CD4-positive, alpha-beta memory T cell (primary cell): ENCODE measurements at places on chromosomes 7 and 10. TPM values are rescaled to one million over a fixed set of nuclear protein-coding genes. Genes with fewer than 3 reads are reported as not detected.
A peak's percentile ranks its signal among the peaks of the same experiment; 100 is the strongest.

Gene SEMA3D
- total RNA-seq: not detected

Gene UCMA
- not detected for total RNA-seq

Gene GCK
- total RNA-seq: not detected

Gene SFTPA2
- total RNA-seq: not detected

Gene NPFFR1
- not detected for total RNA-seq

Gene HOXA1
- total RNA-seq: 0.75 TPM

Gene GATA3
- 61.9 TPM for total RNA-seq

Gene RELN
- total RNA-seq: not detected

DNA sequence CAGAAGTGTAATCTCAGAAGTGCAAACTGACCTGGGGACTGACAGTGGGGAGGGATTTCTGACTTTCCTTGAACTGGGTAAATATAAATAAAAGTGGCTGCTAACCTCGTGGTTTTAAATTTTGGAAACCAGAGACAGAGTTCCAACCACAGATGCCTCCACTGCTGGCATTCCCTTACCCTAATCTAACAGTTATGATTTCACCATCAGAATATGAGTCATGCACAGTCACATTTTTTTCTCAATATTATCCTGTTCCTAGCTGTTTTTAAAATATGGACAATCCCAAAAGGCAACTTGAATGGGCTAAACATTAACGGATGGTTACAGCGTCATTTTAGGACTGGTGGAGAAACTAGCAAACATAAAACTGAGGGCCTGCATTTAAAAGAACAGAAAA is 264.3 kb upstream of the INHBA start:
- H3K27me3 ChIP-seq: no peaks in the 10 kb centered on the region
- H3K4me1 ChIP-seq: no peaks in the 10 kb centered on the region
- DNase-seq: no peak

- H3K36me3 ChIP-seq: no peaks in the 10 kb centered on the region
- no peaks in the 10 kb centered on the region for H3K4me1 ChIP-seq
- DNase-seq: no peak
- H3K27ac ChIP-seq: no peak within 1 kb of the TSS
- peaks cover 6% of the 10 kb centered on the region for H3K27me3 ChIP-seq
These were observed at the start of gene TMEM229A for GRCh38 chr7:124032369-124033094. TMEM229A (minus strand) TSS chr7:124033067; CDS start chr7:124033003, 64 bp downstream.

DNA sequence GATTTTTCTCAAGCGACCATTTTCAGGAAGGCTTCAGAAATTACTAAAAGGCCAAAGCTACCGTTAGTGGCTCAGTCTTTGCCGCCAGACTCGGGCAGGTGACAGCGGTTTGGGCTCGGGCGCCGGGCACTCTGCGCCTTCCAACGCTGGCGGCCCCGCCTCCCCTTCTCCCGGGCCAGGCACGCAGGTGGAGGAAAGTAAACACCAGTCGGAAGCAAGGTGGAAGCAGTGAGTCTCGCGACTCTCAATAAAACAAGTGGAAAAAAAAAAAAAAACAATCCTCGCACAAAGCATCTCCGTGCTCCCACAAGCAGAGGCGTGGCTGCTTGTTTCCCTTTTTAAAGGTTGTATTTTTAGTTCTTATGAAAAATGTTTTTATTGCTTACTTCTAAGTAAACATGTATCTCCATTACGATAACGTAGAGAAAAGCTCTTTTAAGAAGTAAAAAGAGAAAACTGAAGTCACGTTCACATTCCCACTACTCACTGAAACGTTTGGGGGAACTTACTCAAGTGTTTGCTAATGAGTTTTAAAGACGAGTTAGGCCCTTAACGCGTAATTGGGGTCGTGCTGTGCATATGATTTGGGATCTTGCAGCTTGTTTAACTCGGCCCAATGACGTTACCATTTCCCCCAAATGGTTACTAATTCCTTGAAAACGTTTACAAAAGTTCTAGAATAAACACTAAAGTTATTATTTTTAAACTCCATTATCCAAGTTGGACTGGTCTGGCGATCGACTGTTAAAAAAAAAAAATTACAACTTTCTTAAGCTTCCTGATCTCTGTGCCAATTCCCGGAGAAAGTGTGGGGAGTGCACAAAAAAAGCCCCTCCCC is 864 bp downstream of the CDCA7L start:
- no peaks in the 10 kb centered on the region for H3K27me3 ChIP-seq
- DNase-seq: peak; percentile 9
- peaks cover 15% of the 10 kb centered on the region for H3K4me1 ChIP-seq
- no peak overlapping the region for H3K27ac ChIP-seq

- no peak overlapping the region for H3K27ac ChIP-seq
- DNase-seq: no peak
- H3K4me3 ChIP-seq: no peak overlapping the region
- H3K4me1 ChIP-seq: no peaks in the 10 kb centered on the region
- no peaks in the 10 kb centered on the region for H3K27me3 ChIP-seq
These were observed 23.8 kb downstream of the DHX32 start for GRCh38 chr10:125857185-125857760.

GRCh38 chr7:35714862-35715261 is 19.9 kb upstream of the HERPUD2 start:
- H3K27me3 ChIP-seq: no peaks in the 10 kb centered on the region
- no peak for DNase-seq

GRCh38 chr7:39621261-39621660 is 2.1 kb upstream of the RALA start:
- H3K27ac ChIP-seq: no peak overlapping the region
- H3K4me3 ChIP-seq: no peak overlapping the region
- peaks cover 35% of the 10 kb centered on the region for H3K4me1 ChIP-seq
- no peak for DNase-seq
- no peaks in the 10 kb centered on the region for H3K36me3 ChIP-seq

GRCh38 chr10:4111643-4112042 is 326.6 kb upstream of the KLF6 start:
- H3K27me3 ChIP-seq: no peaks in the 10 kb centered on the region
- no peaks in the 10 kb centered on the region for H3K36me3 ChIP-seq
- no peak overlapping the region for H3K4me3 ChIP-seq
- no peak overlapping the region for H3K27ac ChIP-seq

DNA sequence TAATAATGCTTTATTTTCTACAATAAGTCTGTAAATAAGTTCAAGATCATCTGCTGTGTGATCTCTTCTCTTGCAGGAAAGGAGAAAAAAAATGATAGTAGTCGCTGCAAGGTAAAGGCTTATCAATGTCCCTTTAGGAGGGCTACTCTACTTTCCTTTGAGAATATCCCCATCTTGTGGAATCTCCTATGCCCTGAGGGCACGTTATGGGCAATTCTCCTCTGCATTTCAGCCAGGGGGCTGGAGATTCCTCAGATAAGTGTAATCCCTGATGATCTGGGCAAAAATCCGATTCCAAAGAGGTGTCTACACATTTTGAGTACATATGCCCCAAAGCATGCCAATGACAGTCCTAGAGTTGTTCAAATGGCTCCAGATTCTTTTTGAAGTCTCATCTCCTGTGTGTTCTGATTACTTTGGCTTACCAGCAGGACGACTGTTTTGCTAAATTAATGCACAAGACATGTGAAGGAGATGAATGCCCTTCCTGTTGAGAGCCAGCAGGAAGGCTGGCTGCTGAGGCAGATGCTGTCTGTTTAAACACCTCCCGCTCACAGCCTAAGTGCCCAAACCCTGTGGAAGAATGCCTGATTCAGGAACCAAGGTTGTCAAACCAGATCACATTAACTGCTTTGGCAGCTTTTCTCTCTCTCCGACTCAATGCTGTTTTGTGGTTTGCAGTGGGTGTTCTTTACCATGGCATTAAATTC is 171.2 kb upstream of the COL1A2 start:
- DNase-seq: no peak
- H3K27ac ChIP-seq: no peak overlapping the region
- H3K36me3 ChIP-seq: no peaks in the 10 kb centered on the region
- no peaks in the 10 kb centered on the region for H3K4me1 ChIP-seq
- no peaks in the 10 kb centered on the region for H3K27me3 ChIP-seq

- no peak overlapping the region for H3K4me3 ChIP-seq
- H3K27me3 ChIP-seq: no peaks in the 10 kb centered on the region
- H3K36me3 ChIP-seq: no peaks in the 10 kb centered on the region
These were observed 290.2 kb upstream of the CDC14C start for GRCh38 chr7:48634116-48634632.

- no peaks in the 10 kb centered on the region for H3K4me1 ChIP-seq
- H3K27me3 ChIP-seq: no peaks in the 10 kb centered on the region
- H3K36me3 ChIP-seq: no peaks in the 10 kb centered on the region
- no peak overlapping the region for H3K4me3 ChIP-seq
These were observed 179.9 kb upstream of the MBL2 start for GRCh38 chr10:52952391-52953055.

DNA sequence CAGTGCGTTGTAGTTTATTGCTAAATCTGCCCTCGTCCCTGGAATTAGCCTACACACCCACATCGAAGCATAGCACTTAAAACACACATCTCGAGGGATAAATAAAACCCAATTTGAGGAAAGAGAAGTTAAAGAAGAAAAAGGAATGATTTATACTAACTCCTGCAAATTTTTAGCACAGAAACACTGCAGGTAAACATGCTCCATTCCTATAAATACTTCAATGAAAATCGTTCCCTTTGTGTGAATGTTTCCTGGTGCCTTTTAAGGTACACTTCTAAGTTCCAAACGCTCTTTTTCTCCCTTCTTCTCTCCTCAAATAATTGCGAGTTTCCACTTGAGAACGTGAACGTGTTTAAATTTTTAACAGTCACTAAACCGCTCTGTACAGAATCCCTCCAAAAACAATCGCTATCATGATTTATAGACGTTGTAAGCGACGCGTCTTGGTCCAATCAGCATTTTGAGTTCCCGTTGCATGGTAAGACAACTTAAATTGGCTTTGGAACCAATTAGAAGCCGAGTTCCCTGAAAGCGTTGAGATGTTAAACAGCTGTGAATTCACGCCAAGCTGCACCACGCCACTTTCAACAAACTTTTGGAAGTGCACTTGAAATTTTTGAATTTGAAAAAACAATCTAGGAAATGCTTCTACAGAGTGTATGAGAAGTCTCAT is 12.5 kb upstream of the EBLN1 start:
- no peaks in the 10 kb centered on the region for H3K27me3 ChIP-seq
- no peaks in the 10 kb centered on the region for H3K36me3 ChIP-seq
- H3K4me1 ChIP-seq: peaks cover 15% of the 10 kb centered on the region
- DNase-seq: peak; percentile 54
- peak overlapping the region; percentile 61 for H3K27ac ChIP-seq

- no peak overlapping the region for H3K4me3 ChIP-seq
- no peaks in the 10 kb centered on the region for H3K27me3 ChIP-seq
- H3K36me3 ChIP-seq: no peaks in the 10 kb centered on the region
- no peak for DNase-seq
These were observed 450.1 kb upstream of the MKI67 start for GRCh38 chr10:128576336-128576735.

- no peaks in the 10 kb centered on the region for H3K4me1 ChIP-seq
- H3K27ac ChIP-seq: no peak overlapping the region
- H3K27me3 ChIP-seq: no peaks in the 10 kb centered on the region
- H3K36me3 ChIP-seq: no peaks in the 10 kb centered on the region
- no peak for DNase-seq
- H3K4me3 ChIP-seq: no peak overlapping the region
These were observed 106.2 kb upstream of the CELF2 start for GRCh38 chr10:10911471-10911921.

DNA sequence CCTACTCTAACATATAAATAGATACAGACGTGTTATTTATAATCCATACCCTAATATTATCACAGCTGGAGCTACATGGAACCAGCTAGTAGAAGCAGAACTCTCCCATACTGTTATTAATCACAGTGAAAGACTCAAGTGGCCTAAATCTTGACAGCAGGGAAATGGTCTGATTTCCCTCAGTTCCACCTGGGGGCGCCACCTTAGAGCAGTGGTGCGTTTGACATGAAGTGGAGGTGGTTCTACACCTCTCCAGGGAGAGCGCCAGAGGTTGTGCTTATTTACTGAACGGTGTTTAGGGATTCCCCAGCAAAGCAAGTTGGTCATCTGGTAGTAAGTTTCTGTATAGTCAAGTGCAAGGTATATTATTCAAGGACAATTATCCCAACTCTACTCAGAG is 17.6 kb downstream of the DNTT start:
- H3K36me3 ChIP-seq: no peaks in the 10 kb centered on the region
- DNase-seq: no peak
- no peak overlapping the region for H3K4me3 ChIP-seq

DNA sequence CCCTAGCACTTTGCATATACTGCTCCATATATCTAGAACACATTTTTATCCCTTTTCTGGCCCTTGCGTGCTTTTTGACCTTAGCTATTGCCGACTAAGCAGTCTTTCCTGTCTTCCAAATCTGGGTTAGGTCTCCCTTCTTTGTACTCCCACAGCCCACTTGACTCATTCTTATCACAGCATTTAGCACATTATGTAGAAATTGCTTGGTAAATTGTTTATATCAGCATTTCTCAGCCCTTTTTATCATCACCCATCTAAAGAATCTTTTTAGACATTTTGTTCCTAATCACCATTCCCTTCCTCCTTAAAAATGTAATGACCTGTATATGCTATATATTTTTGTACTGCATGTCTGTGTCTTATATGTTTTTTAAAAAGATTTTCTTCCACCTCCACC is 101.7 kb downstream of the SDHAF3 start:
- H3K27ac ChIP-seq: no peak overlapping the region
- H3K36me3 ChIP-seq: no peaks in the 10 kb centered on the region
- no peak for DNase-seq
- H3K4me3 ChIP-seq: no peak overlapping the region
- H3K27me3 ChIP-seq: no peaks in the 10 kb centered on the region

- DNase-seq: no peak
- no peaks in the 10 kb centered on the region for H3K27me3 ChIP-seq
- no peaks in the 10 kb centered on the region for H3K4me1 ChIP-seq
- H3K27ac ChIP-seq: no peak overlapping the region
- no peaks in the 10 kb centered on the region for H3K36me3 ChIP-seq
These were observed 469.3 kb upstream of the COBL start for GRCh38 chr7:51785876-51786275.

DNA sequence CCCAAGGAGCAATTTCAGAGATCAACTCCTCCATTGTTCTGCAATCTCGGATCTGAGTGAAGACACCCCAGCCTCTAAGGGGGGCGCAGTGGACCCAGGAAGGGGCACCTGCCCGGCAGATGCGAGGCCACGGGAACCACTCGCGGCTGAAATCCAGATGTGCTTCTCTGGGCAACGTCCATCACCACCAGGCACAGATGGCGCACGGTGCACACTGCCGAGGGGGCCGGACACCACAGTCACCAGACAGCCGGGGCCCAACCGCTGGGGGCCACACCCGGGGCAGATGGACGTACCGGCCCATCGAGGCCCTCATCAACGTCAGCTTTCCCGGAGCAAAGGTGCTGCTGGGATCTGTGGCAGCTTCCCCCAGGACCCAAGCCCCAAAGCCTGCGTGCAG is 16.9 kb upstream of the ADGRA1 start:
- H3K4me1 ChIP-seq: no peaks in the 10 kb centered on the region
- H3K4me3 ChIP-seq: no peak overlapping the region
- no peak overlapping the region for H3K27ac ChIP-seq
- no peaks in the 10 kb centered on the region for H3K27me3 ChIP-seq

DNA sequence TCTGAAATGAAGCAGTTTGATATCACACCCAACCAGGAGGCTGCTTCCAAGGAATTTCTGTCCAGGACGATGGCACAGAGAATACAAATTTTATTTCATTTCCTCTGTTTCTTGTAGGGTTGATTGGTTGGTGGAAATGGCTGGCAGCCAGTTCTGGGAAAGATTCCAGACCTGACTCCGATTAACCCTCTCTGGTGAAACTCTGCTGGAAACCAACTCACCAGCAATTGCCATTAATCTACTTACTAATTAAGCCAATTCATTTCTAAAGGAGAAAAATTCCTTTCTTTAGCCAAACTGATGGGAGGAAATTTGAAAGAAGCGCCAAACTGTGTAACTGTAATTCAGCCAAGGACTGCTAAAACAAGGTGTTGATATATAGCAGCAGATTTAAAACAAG is 10.7 kb downstream of the PTF1A start:
- H3K4me3 ChIP-seq: no peak overlapping the region
- no peak for DNase-seq
- H3K4me1 ChIP-seq: no peaks in the 10 kb centered on the region
- no peaks in the 10 kb centered on the region for H3K36me3 ChIP-seq
- H3K27ac ChIP-seq: no peak overlapping the region
